Fibroblast of pulmonary artery (primary cell): ENCODE measurements at places on chromosomes 3 and 15.

DNA sequence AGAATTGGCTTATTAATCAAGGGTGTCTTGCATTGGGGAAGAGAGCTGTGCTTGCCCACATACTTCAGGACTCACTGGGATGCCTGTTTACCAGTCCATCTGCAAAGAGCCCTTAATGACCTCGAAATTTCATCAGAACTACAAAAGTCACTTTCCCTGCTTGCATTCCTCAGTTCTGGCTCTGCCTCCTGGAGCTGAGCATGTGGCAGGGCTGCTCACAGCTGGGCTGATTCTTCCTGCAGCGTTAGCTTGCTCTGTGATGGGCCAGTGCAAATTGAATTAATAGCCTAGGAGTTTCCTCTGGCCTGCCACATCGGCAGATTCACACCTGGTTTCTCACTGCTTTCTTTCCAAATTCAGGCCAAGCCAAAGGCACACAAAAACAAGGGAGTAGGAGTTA is 108.9 kb downstream of the DUT start:
- DNase-seq: peak; percentile 62

DNA sequence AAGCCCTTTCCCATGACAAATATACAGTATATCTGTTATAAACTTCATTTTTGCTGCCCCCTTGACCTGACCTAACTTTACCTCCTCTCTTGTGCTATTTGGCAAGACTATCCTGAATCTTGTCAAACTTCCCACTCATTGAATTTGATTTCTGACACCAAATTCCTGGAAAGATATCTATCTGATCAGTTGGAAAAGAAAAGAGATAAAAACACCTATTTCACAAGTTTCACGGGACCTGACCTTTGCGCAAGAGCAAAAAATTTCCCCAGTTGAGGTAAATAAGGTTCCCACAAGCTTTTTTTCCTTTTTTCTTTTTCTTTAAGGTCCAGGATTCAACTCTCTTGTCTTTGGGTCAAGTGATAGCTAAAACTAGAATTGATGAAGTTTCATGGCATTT is 189.2 kb upstream of the LPP start:
- DNase-seq: no peak

DNA sequence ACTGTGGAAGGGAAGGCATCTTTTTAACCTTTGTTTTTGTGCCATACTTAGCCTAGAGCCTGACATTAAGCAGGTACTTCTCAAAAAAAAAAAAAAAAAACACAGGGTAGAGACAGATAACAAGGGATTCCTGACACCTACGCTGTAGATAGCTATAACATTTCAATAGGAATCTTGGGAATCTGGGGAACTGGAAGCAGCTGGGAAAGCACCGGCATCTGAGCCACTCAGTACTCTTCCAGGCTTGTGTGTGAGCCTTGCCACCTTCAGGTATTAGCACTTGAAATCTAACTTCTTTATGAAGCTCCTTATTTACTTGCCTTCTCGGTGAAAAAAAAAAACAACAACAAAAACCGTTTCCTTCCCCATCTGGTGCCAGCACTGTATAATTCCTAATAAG is 46.8 kb downstream of the PIK3CA start:
- DNase-seq: no peak

GRCh38 chr15:38650936-38651327 is 86.3 kb upstream of the RASGRP1 start:
- no peak for DNase-seq

DNA sequence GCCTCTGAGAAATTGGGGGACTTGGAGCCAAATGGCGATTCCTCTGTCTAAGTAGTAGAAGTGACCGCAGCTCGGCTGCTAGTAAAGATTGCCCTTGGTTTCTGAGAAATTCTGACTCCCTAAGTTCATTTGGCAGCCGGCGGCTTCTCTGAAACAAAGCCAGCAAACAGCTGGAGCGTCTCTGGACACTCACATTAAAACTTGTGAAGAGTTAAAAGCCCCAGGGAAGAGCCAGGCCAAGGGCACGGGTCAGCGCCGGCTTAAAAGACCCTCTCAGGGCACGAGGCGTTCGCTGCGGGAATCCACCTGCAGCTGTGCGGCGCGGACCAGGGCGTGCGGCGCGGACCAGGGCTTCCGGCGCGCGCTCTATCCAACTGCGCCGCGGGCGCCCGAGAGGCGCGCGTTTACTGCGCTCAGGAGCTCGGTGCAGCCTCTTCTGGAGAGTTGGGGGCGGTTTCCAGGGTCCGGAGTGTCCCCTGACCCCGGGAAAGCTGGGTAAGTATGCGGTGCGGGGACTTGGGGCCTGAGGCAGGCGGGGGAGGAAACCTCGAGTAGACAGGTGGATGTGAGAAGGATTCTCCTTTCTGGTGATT is at the start of gene COL6A5:
COL6A5 (plus strand) TSS at position 186 of the 593 bp plus-strand sequence. CDS start 27,967 bp downstream, outside the sequence.
- no peak for DNase-seq

DNA sequence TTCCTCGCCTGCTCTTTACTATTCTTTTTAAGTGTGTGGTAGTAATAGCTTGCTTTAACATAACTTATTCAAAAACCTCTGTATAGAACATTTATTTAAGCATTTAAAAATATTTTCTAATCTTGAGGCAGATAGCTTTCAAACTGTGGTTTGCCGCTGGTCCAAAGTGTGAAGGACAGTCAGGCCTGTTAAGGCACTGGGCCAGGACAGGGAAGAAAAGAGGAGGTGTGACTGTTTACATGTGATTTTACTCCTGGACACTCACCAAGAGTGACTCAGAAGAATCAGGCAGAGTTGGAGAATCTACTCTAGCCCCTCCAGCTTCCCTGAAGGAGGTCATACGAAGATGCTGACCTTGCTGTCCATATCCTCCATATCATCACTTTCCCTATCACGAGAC is 44.7 kb downstream of the CEP152 start:
- DNase-seq: peak; percentile 29

GRCh38 chr15:70078578-70079417 is 18.9 kb downstream of the TLE3 start:
- DNase-seq: no peak

- DNase-seq: no peak
Measured at GRCh38 chr15:48644467-48644826, 1.1 kb downstream of the FBN1 start.

- DNase-seq: peak; percentile 29
Measured at GRCh38 chr3:43699864-43700263, 9.1 kb downstream of the ABHD5 start.

- no peak for DNase-seq
Measured at GRCh38 chr3:114078126-114078525, 21.6 kb downstream of the QTRT2 start.

- DNase-seq: no peak
Measured at GRCh38 chr15:68676011-68676605, 97.3 kb downstream of the CORO2B start.

- DNase-seq: no peak
Measured at GRCh38 chr15:92277776-92278175, 115.9 kb upstream of the ST8SIA2 start.

DNA sequence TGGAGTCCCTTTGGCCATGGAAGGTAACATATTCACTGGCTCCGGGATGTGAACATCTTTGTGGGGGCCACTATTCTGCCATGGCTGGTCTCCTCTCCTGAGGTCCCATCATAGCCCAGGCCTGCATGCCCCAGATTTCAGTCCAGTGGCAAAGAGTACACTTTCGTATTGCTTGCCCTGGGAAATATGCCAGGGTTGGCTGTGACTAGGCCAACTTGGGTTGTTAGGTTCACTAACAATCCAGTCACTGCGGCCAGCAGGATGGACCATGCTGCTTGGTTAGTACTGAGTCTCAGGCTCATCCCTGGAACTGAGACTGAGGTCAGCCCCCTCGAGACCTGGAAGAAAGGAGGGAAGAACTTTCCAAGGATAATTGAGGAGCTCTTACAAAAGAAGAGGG is 9.8 kb upstream of the EEFSEC start:
- DNase-seq: no peak

- no peak for DNase-seq
Measured at GRCh38 chr3:28467414-28467813, 118.8 kb upstream of the AZI2 start.

DNA sequence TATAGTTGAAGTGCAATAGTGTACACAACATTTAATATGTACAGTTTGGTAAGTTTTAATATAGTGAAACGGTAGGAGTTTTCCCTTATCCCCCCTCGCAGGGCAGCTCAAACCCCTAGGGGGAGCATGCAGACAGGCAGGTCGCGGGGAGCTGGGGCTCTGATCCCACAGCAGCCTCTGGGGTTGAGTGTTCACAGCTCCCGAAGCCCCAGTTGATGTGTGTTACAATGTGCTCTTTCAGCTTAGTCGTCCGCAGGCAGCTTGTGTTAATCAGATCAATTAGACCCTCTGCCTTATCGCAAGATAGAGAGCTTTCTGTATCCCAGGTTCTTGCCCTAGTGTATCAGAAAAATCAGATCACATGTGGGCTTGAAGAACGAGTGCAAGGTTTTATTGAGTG is 143.1 kb upstream of the CHRNA7 start:
- DNase-seq: no peak

GRCh38 chr15:54520616-54521015 is 542.4 kb downstream of the UNC13C start:
- no peak for DNase-seq

- DNase-seq: peak; percentile 63
Measured at GRCh38 chr3:168977716-168978374, 685.7 kb downstream of the MECOM start.

DNA sequence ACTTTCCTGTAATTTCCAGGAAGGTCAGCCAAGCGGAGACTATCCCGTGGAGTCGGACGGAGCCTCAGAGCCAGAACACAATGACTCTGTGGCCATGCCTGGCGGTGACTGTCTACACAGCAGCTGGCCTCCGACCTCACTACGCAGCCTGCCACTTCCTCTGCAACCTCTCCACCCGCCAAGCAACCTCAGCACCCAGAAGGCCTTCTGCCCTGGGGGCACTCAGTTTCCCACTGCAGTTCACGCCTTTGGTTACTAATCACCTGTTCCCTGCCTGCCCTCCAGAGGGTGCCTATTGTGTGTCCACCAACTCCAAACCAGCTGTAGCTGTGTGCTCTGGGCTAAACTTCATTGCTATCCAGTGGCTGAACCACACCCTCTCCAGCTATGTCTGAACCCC is 44.0 kb downstream of the TM2D3 start:
- DNase-seq: no peak
